ENCODE measurements at places on chromosomes 5 and 9. TPM values are rescaled to one million over a fixed set of nuclear protein-coding genes. Genes with fewer than 3 reads are reported as not detected.

GRCh38 chr9:132507670-132508469, 74.5 kb upstream of the BARHL1 start:
- peak; percentile 68 for DNase-seq
- no peak overlapping the region for H3K4me3 ChIP-seq
- no peaks in the 10 kb centered on the region for H3K4me1 ChIP-seq
- H3K27ac ChIP-seq, result no peak overlapping the region
- H3K36me3 ChIP-seq, result no peaks in the 10 kb centered on the region

GRCh38 chr9:90793729-90794128, 7.9 kb upstream of the SYK start:
- H3K36me3 ChIP-seq, result no peaks in the 10 kb centered on the region
- no peak overlapping the region for H3K27ac ChIP-seq
- H3K4me3 ChIP-seq, result no peak overlapping the region

GRCh38 chr9:38673399-38674193, 46.3 kb downstream of the FAM240B start:
- no peak overlapping the region for H3K27ac ChIP-seq
- no peak for DNase-seq
- no peak overlapping the region for H3K4me3 ChIP-seq
- no peaks in the 10 kb centered on the region for H3K36me3 ChIP-seq
- no peaks in the 10 kb centered on the region for H3K27me3 ChIP-seq
- peaks cover 3% of the 10 kb centered on the region for H3K4me1 ChIP-seq

- no peaks in the 10 kb centered on the region for H3K27me3 ChIP-seq
- no peaks in the 10 kb centered on the region for H3K36me3 ChIP-seq
- H3K4me3 ChIP-seq, result no peak overlapping the region
Observed at GRCh38 chr5:79456890-79457583, 56.9 kb downstream of the HOMER1 start.

DNA sequence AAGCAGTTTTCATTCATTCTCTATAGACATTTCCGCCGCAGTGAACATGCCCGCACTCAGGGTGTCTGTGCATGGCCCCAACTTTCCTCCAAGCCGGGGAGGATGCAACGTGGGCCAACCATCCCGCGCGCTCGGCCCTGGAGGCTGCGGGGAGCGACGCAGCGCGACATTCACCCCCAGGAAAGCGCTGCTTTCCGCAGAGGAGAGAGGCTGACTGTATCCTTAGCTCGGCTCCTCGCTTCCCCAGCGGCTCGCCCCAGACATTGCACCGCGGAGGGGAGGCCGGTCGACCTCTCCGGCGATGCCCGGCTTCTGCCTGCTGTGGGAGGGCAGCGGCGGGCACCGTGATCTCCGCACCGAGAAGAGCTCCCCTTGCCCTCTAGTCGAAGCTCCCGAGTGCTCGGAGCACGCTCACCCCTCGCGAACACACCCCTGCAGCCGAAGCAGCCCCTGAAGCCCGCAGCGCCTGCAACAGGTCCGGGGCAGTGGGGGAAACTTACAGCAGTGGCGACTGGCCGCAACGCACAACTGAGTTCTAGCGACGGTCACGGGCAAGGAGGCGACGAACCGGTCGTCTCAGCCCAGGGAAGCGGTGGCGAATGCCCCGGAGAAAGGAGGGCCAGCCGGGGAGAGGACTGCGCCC, 600 bp downstream of the ENC1 start:
- no peaks in the 10 kb centered on the region for H3K27me3 ChIP-seq
- H3K36me3 ChIP-seq, result no peaks in the 10 kb centered on the region
- H3K27ac ChIP-seq, result peak overlapping the region; percentile 93

DNA sequence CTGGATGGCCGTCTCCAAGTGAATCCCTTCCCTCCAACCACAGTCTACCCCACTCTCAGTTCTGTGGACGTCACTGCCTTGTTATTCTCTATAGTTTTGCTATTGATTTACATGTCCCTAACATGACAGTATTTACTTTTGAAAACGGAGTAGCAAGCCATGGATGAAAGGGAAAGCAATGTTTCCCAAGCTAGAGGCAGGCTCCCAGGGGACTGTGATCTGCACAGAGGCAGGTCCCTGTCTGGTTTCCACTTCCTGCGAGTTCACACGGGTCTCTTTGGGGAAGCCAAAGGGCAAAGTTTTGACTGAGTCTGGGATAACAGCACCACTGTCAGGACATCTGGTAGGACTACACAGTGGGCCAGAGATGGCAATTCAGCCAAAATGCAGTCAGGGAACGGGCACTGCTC, 12.7 kb downstream of the C9orf153 start:
- no peak overlapping the region for H3K27ac ChIP-seq
- H3K27me3 ChIP-seq, result no peaks in the 10 kb centered on the region
- H3K36me3 ChIP-seq, result no peaks in the 10 kb centered on the region
- DNase-seq, result no peak

DNA sequence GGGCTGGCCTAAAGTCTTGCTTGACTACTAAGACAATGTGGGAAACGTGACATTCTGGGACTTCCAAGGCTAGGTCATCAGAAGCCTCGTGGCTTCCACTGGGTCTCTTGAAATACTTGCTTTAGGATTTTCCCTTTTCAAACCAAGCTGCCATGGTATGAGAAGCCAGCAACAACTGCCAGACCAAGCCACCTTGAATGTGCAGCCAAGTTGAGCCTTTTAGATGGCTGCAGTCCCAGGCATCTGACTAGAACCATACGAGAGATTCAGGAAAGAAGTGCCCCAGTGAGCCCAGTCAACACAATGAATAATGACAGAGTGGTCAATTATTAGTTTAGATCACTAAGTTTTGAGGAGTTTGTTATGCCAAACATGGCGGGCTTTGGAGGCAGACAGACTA, 143.3 kb downstream of the SLF1 start:
- no peak for DNase-seq
- H3K4me3 ChIP-seq, result no peak overlapping the region
- no peaks in the 10 kb centered on the region for H3K4me1 ChIP-seq
- no peaks in the 10 kb centered on the region for H3K36me3 ChIP-seq

DNA sequence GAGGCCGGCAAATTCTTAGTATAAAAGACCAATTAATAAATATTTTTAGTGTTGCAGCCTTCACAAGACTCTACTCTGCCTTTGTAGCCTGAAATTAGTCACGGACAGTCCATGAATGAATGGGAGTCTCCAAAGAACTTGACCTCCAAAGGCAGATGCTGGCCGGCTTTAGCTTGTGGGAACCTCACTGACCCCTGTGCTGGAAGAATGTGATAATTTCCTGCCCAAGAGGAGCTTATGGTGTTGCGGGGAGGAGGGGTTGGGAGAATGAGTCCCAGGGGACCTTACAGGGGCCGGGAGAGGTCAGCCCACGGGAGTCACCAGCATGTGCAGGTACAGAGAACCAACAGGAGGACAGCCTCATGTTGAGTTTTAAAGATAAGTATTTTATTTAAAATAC, 143.1 kb downstream of the IRX2 start:
- no peak for DNase-seq
- H3K4me3 ChIP-seq, result no peak overlapping the region
- H3K27me3 ChIP-seq, result no peaks in the 10 kb centered on the region
- H3K36me3 ChIP-seq, result no peaks in the 10 kb centered on the region
- H3K4me1 ChIP-seq, result no peaks in the 10 kb centered on the region

GRCh38 chr9:92614763-92615461, 55.0 kb downstream of the IPPK start:
- H3K4me3 ChIP-seq, result no peak overlapping the region
- DNase-seq, result no peak
- H3K27ac ChIP-seq, result peak overlapping the region; percentile 67
- H3K36me3 ChIP-seq, result no peaks in the 10 kb centered on the region
- no peaks in the 10 kb centered on the region for H3K4me1 ChIP-seq
- H3K27me3 ChIP-seq, result no peaks in the 10 kb centered on the region

GRCh38 chr9:106859957-106860720, 2.8 kb upstream of the ZNF462 start:
- peak overlapping the region; percentile 85 for H3K4me3 ChIP-seq
- peaks cover 12% of the 10 kb centered on the region for H3K27me3 ChIP-seq
- H3K27ac ChIP-seq, result peak overlapping the region; percentile 91
- DNase-seq, result peak; percentile 71

GRCh38 chr9:28365728-28366127, 792.4 kb upstream of the C9orf72 start:
- H3K4me1 ChIP-seq, result no peaks in the 10 kb centered on the region
- H3K27me3 ChIP-seq, result no peaks in the 10 kb centered on the region
- H3K4me3 ChIP-seq, result no peak overlapping the region
- no peak for DNase-seq
- H3K36me3 ChIP-seq, result no peaks in the 10 kb centered on the region

DNA sequence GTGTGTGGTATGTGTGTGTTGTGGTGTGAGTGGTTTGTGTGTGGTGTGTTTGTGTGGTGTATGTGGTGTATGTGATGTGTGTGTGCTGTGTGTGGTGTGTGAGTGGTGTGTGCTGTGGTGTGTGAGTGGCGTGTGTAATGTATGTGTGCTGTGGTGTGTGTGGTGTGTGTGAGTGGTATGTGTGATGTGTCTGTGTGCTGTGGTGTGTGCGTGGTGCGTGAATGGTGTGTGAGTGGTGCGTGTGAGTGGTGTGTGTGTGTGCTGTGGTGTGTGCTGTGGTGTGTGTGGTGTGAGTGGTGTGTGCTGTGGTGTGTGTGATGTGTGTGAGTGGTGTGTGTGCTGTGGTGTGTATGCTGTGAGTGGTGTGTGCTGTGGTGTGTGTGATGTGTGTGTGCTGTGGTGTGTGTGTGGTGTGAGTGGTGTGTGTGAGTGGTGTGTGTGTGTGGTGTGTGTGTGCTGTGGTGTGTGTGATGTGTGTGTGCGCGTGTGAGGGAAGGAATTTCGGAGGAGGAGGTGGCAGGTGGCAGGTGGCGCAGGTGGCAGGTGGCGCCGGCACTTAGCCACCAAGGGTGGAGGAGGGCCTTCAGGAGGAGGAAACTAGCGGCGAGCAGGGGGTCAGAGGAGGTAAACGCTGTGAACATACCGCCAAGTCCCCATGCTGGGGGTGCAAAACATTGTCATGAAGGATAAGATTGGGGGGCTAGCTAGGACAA, 191.8 kb downstream of the MELK start:
- DNase-seq, result no peak
- no peak overlapping the region for H3K27ac ChIP-seq
- peaks cover 8% of the 10 kb centered on the region for H3K27me3 ChIP-seq
- no peaks in the 10 kb centered on the region for H3K36me3 ChIP-seq
- H3K4me3 ChIP-seq, result no peak overlapping the region
- H3K4me1 ChIP-seq, result peaks cover 10% of the 10 kb centered on the region

DNA sequence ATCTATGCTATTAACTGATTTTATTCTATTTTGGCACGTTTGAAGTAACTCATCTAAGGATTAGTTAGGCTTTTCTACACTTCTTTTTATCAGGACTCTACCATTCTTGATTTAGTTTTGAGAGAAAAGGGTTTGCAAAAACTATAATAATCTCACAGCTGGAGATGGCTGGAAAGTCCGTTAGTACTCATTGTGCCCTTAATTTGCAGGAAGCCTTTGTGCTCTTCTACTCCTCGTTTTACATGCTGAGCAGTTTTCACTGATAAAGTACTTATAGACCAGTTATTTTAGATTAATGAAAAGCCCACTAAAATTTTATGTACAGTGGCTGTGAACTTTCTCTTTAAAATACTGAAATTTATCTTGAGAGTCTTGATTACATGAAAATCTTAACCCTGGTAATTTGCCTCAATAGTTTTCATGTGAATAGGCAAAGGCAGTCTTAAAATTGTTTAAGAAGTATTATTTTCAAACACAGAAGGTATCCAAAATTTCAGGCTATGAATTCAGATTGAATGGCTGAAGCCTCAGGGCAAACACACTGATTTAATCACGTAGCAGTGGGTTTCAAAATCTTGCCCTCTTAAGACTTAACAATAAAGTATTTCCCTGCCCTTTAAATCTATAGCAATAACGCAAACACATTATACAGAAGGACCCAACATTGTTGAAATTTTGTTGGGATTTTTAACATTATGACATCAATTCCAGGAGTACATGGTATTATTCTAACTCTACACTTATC, 18.6 kb downstream of the MLLT3 start:
- no peak overlapping the region for H3K4me3 ChIP-seq
- peak overlapping the region; percentile 37 for H3K27ac ChIP-seq
- no peaks in the 10 kb centered on the region for H3K27me3 ChIP-seq
- peaks cover 55% of the 10 kb centered on the region for H3K4me1 ChIP-seq
- no peaks in the 10 kb centered on the region for H3K36me3 ChIP-seq

DNA sequence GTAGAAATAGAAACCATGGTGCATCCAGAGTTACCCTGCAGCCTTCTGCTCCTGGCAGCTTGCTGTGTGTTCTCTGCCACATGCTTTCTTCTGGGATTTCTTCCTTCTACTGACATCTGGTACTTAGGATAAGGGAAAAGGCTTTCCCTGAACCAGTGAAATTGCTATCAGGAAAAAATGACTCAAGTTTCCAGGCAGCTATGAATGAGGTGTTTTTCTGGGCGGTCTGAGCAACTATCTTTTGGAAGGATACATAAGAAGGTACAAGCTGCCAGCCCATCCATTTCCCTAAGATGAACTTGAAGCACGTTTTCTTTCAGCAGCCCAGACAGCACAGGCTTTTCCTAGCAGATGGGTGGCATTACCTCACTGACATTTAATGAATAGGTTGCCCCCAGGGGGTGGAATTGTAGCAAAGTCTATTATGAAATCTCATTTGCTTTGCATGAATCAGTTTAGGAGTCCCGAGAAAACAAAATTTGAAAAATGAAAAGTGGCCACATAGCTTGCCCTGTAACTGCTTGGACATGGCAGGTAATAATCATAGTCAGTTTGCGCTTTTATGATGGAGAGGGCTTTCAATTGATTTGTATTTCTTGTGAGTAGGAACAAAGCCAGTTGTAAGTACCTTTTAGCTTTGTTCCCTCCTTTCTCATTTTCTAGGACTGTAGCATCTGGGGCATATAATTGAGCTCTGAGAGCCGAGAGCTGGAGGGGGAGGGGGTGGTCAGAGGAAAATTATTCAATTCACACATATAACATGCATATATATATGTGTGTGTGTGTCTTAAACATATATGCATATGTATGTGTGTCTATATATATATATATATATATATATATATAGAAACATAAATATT, 108.5 kb downstream of the C9orf152 start:
- H3K36me3 ChIP-seq, result no peaks in the 10 kb centered on the region
- H3K27me3 ChIP-seq, result no peaks in the 10 kb centered on the region
- H3K4me3 ChIP-seq, result no peak overlapping the region
- no peak for DNase-seq

GRCh38 chr5:109905906-109906305, 216.2 kb downstream of the MAN2A1 start:
- H3K27ac ChIP-seq, result no peak overlapping the region
- no peaks in the 10 kb centered on the region for H3K4me1 ChIP-seq
- H3K4me3 ChIP-seq, result no peak overlapping the region
- no peaks in the 10 kb centered on the region for H3K36me3 ChIP-seq

DNA sequence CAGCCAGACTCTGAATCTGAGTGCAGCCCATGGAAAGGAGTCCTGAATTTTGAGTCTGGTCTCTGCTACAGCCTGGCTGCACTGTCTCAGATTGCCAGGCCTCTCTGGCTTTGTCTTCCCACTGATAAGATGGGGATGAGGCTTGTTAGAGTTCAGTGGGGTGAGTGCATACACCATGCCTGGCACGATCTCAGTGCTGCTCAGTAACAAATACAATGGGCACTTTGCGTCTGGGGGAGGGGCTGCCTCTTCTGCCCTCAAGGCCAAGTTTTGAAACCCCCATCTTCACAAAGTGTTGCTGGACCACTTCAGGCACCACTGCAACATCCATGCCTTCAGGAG, 49.0 kb downstream of the PPARGC1B start:
- H3K27ac ChIP-seq, result peak overlapping the region; percentile 88
- H3K36me3 ChIP-seq, result no peaks in the 10 kb centered on the region
- DNase-seq, result no peak

GRCh38 chr9:468766-469426, 254.2 kb downstream of the DOCK8 start:
- peaks cover 21% of the 10 kb centered on the region for H3K4me1 ChIP-seq
- DNase-seq, result peak; percentile 26
- peak overlapping the region; percentile 94 for H3K27ac ChIP-seq

The ALDH1A1 gene
- total RNA-seq, result 346 TPM

The FOXD4L5 gene
- total RNA-seq, result not detected

The NXNL2 gene
- not detected for total RNA-seq

The SLC6A3 gene
- total RNA-seq, result not detected

The SPZ1 gene
- not detected for total RNA-seq

The SYK gene
- total RNA-seq, result 33.7 TPM

The SLC34A3 gene
- total RNA-seq, result not detected

The HTR4 gene
- total RNA-seq, result 19.1 TPM

The SLC36A2 gene
- not detected for total RNA-seq
